ENCODE measurements at places on chromosomes 4 and X.

- DNase-seq = no peak
These were observed 121.5 kb upstream of the ENPEP start for GRCh38 chr4:110354460-110354859.

GRCh38 chr4:47839259-47839658 lies 1.4 kb upstream of the CORIN start:
- peak; percentile 22 for DNase-seq

- no peak for DNase-seq
These were observed 125.0 kb upstream of the GRPR start for GRCh38 chrX:15998350-15998749.

DNA sequence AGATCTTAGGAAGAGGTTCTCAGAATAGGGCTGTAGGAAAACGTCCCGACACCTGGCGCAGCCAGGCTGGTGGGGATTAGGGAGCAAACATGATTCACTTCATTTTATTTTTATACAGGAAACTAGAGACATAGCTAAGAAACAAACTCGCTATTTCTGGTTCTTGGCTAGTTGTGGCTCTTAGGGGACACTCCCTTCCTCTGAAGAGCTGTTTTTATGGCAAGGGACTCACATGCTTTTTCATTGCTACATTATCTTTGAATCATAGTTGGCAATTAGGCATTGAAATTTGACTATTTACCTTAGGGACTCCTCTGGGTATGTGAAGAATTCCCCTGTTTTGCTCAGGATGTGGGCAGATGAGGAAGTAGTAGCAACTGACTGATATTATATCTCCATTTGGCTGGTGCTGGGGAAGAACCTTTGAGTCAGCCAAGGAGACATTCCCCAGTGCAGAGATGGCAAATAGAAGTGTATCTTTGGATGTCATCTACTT lies 174.5 kb downstream of the SMIM20 start:
- no peak for DNase-seq

- DNase-seq = no peak
These were observed 1145.5 kb upstream of the POU3F4 start for GRCh38 chrX:82362550-82362949.

DNA sequence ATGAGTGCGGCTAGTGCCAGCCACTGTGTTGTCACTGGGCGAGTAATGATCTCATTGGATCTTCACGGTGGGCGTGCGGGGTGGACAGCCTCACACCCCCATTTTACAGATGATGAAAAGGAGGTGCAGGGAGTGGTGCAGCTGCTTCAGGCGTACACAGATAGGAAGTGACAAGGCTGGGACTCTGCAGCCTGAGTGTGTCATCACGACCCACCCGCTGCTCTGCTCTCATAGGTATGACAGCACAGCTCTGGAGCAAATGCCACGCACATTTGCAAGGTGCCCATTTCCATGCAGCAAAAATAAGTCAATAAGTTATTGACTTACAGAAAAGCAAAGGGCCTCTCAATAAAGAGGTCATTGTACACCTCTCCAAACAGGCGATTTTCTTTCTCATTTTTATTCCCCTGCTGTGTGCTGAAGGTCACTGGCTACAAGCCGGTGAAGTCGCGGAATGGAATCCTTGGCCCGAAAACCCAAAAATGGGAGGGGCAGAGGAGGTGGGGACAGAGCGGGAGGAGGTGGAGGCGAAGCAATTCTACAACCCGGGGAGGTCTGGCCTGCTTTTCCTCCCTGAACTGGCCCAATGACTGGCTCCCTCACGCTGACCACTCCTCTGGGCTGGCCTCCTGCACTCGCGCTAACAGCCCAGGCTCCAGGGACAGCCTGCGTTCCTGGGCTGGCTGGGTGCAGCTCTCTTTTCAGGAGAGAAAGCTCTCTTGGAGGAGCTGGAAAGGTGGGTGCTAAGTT lies at the start of gene SOD3:
TSS of gene SOD3 (plus strand) at position 658 of the 750 bp plus-strand sequence. CDS start 3,949 bp downstream, outside the sequence.
- no peak for DNase-seq

DNA sequence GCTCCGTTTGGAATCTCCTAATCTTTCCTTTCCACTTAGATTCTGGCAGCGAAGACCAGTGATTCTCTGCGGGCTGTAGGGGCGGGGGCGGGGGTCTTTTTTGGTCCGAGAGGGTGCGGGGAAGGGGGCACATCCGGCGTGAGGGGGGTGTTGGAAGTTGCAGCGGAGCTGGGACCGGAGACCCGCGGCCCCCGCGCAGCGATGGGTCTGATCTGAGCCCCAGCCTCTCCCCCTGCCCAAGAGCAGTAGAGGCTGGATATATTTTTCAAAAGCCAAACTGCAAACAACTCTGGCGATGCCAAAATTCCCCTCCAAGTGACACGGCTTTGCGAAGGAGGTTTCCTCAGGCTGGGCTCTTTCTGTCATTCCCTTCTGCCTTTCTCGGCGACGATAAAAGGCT lies 355 bp downstream of the GRID2 start:
- DNase-seq = no peak

- no peak for DNase-seq
These were observed 24.7 kb downstream of the PPP2R2C start for GRCh38 chr4:6447672-6448171.

GRCh38 chrX:14015941-14016340 lies 13.8 kb downstream of the GEMIN8 start:
- DNase-seq = no peak

DNA sequence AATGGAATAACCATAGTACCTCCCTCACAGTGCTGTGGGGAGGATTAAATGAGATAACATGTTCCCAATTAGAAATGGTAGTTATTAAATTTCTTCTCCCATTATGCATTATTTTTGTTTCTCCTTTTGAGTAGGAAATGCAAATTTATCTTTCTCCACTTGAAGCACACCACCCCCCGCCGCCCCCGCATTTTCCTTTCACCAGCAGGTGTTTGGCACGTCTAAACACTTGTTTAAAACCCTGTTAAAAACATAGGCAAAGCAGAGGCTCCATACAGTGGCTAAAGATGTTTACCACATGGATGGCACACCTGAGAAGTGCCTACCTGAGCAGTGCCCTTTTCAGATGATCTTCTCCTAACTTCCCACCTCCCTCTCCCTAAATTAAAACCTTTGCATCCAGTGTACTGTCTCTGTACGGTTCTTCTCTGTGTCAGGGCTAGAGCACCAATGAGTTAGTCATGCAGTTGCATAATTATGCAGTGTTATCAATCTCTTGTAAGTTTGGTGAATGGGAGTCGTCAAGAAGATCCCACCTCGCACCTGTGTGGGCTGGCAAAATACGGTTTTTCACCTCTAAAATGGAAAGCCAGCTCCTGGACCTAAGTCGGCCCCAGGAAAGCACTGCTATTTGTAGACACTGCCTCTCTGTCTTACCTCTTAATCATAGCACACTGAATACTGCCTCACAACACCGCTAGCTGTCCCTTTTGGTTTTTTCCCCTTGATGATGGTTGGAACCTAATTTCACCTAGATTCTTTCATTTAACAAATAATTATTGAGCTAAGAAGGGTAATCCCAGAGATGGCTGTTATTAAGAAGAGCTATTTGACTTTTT lies 122.0 kb downstream of the CT47B1 start:
- DNase-seq = no peak

- DNase-seq = no peak
These were observed 83.3 kb downstream of the STK32B start for GRCh38 chr4:5134620-5135019.

DNA sequence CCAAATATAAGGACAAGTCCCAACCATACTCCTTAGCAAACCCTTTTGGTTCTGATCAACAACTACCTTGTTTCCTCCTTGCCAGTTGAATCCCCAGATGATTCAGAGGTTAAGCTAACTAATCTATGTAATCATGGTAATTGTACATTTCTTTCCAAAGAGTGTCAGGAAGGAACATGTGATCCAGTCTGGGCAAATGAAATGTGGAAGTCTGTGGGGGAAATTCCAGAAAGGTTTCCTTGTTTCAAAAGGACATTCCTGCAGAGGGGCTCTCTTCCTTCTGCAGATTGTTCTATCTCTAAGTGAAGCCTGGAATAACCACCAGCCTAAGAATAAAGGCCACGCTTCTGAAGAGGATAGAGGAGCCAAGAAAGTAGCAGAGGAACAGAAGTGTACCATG lies 7.0 kb downstream of the PRSS12 start:
- DNase-seq = no peak

DNA sequence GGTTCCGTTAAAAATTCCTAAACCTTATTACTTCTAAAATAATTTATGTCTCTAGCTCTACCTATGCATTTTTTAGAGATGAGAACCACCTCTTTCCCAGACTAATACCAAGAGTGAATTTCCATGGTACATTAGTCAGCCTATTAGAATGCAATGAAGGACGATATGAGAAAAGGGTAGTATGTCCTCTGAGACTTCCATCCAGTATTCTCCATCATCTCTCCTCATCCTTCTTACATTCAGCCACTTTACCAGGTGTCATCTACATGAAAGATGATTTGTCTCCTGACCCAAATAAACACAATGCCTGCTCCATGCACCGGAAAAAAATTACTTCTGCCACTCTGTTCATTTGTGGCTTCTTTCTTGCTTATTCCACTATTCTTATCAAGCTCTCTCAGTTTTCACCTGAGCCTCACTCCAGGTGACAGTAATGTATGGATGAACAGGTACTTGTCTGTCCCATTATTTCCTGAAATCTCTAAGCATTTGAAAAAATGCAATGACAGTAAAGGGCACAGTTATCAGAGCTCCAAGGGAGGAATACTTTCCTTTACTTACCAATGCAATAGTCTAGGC lies 97.9 kb downstream of the MAB21L2 start:
- DNase-seq = no peak

GRCh38 chr4:184979461-184980124 lies 38.7 kb upstream of the HELT start:
- no peak for DNase-seq

DNA sequence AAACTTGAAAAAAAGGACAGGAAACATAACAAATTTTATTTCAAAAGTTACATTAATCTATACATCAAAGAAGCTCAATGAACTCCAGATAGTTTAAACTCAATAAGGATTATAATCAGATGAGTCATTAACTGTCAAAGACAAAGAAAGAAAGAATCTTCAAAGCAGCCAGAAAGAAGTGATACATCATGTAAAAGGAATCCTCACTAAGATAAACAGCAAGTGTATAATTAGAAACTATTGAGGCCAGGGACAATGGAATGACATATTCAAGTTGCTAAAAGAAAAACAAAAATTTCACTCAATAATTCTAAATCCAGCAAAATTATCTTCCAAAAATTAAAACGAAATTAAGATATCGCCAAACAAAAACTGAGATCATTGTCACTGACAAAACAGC lies 161.6 kb upstream of the NWD2 start:
- no peak for DNase-seq

- no peak for DNase-seq
These were observed 44.6 kb upstream of the ANKRD50 start for GRCh38 chr4:124757126-124757525.

DNA sequence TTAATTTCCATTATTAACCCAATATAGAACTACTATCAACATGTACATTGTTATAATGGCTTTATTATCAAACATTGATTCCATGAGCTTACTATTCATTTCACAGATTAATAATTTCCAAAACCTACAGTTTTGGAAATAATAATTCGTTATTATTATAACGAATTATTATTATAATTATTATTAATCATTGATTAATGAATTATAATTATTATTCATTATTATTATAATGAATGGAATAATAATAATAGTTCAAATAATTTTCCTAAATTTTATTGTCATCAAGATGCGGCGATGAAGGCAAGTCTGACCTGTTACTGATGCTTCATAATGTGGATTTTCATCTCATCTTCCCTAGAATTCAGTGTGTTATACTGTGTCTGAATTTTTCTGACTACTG lies 22.0 kb downstream of the CTSO start:
- DNase-seq = no peak

- DNase-seq = no peak
These were observed 287.9 kb downstream of the PPP1R2C start for GRCh38 chrX:42490111-42490510.

DNA sequence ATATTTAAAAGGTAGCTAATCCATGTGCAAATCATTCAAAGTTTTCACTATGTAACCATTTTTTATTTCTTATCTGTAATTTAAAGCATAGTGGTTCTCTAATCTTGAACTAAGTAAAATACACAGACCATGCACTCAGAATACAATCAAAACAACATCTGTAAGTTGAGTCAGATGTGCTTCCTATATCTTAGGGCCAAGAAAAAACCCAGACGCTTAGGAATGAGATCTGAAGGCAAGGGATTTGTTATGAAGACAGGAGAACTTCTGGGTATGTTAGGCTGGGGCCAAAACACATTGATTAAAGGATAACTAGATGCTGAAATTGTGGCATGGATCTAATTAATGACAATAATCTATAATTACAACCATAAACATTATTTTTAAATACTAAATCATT lies 120.3 kb downstream of the PDE5A start:
- DNase-seq = no peak

DNA sequence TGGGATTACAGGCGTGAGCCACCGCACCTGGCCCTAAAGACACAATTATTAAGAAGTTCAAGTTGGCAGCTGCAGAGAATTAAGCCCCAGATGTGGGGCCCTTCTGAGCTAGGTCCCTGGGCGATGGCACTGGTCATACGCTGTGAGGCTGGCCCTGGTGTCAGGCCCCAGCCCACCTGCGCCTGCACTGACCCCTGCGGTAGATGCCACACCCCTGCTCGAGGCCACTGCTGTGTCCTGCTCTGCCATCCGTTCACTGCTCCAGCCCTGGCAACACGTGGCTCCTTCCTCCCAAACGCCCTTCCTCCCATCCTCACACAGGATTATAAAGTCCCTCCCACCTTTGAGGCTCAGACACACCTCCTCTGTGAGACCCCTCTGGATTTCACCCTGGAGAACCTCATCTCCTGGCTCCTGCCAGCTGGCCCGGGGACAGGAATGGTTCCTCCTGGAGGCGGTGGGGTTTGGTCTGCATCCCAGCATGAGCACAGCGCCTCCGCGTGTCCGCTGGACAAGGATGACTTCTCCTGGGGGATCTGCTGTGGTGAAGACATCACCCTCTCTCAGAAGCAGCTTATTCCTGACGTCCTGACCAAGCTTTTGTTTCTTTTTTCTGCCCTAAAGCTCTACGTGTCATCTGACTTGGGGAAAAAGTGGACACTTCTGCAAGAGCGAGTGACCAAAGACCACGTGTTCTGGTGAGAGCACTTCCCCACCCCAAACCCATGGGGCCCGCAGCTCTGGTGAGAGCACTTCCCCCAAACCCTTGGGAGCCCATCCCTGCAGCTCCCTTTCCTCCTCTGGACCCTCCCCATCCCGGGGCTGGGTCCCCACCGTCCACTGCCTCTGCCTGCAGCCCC lies 219.0 kb upstream of the PSAPL1 start:
- DNase-seq = no peak

DNA sequence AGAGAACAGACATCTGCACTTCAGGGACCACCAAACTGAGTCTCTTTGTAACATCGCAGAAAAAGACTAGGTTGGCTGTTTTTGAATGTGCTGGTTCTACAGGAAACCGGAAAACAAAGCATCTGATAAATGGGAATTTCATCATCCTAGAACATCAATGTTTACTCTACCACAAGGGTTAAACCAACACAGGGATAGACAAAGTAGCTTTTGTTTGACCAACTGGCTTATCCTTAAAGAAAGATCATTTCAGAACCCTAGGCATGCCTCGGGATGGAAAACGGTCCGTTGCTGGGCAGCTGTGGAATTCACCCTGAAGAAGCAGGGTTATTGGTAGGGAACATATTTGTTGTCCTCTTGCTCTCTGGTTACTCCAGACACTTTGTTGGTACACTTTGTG lies 2355.5 kb upstream of the AGA start:
- no peak for DNase-seq

Measured in NCI-H526 treated with DMSO at 0.1 percent for 48 hours (cell line).